ENCODE measurements at places on chromosomes 12 and 14.
A peak's percentile ranks its signal among the peaks of the same experiment; 100 is the strongest.

DNA sequence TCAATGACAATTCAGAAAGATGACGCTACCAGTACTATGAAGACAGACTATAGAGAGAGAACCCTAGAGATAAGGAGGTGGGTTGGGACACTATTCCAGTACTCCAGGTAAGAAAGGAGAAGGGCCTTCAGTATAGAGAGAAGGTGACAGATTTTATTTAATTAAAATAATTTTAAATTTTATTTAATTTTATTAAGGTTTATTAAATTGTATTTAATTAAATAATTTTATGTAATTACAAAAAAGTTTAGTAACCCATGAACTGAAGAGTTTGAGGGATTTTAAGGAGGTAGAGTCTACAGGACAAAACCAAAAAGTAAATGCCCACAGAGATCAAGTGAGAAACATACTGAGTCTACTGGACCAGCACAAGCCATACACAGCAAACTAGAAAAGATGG lies 20.3 kb downstream of the TMED10 start:
- DNase-seq = no peak

DNA sequence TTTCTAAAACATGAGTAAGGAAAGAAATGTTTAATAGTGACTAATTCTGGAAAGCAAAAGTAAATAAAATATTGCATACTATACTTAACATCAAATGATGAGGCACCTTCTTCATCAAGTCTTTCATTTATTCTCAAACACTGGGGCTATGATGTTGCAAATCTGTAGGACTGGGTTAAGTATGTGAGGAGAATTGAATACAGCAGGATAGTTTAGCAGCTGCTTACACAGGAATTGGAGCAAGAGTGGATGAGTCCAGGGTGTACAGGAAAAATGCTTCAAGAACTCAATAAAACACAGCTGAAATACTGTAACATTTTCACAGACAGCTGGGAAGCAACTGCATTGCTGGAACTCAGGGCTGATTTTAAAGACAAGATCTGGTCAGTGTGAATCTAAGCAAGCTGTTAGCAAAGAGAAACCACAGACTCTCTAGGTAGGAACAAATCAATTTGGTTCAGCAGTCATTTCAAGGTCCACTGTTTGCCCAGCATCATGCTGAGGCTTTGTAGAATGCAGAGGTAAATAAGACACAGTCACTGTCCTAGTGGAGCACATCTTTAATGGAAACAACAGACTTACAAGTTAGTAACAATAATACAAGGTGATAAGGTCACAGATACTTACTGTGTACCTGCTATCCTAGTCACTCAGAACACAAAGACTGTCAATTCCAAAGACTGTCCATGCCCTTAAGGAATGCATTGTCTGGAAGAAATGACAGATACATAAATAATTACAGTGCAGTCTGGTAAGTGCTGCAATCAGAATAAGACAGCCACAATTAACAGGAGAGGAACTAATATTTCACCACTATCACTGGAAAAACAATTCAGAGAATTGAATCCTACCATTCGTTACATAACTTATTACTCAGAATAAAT lies 96.8 kb upstream of the DACT1 start:
- no peak for DNase-seq

- no peak for DNase-seq
Observed at GRCh38 chr12:63083046-63083445, 68.0 kb downstream of the AVPR1A start.

GRCh38 chr12:52910248-52910883 lies 5.5 kb upstream of the KRT8 start:
- no peak for DNase-seq

GRCh38 chr14:20802341-20803084 lies at the start of gene RNASE1:
Gene RNASE1, minus strand, starts transcription at chr14:20802844. Its CDS starts 776 bp downstream, at chr14:20802068.
- peak; percentile 82 for DNase-seq

DNA sequence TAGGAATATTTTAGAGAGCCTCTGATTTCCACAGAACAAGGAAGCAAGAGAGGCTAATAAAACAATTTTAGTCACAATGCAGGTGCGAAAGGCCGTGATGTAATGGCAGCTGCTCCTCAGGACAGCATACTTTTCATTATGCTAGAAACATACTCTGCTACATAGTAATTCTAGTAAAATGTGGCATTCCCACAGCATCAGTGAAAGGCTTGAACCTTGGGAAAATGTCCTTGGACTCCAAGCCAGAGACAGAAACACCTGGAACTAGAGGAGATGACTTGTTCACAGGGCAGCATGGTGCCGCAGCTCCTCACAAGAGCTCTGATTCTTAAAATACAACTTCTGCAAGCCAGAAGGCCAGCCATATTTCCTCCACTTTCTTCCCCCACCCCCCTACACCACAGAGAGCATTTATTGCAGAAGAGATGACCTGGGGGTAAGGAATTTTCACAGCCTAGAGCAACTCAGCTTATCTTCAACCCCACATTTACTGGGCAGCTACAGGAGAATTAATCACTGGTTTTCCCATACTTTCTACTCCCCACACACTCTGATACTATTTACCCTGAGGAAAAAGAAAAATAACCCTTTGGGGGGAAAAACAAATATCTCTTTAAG lies 15.8 kb downstream of the ABCC9 start:
- DNase-seq = no peak

DNA sequence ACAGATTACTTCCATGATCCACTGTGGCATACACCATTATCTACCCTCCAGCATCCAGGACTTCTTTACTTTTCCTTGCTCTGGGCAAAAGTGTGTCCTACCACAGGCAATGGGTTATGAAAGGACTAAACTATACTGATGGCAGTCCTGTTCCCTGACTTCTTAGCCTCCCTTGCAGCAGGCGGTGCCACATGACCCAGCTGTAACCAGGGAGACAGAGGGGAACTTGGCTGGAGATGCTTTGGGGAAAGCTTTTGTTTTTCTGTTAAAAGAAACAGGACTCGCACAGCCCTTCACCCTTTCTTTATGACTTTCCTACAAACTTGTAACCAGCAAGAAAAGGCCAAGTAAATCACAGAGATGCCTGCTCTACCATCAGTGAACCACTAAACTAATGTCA lies 394.4 kb downstream of the PCNX1 start:
- DNase-seq = no peak

GRCh38 chr14:97543816-97544215 lies 746.6 kb downstream of the VRK1 start:
- DNase-seq = no peak

GRCh38 chr12:118455327-118455726 lies 79.0 kb downstream of the SUDS3 start:
- no peak for DNase-seq

GRCh38 chr14:101110729-101111619 lies 207.5 kb upstream of the RTL1 start:
- no peak for DNase-seq

DNA sequence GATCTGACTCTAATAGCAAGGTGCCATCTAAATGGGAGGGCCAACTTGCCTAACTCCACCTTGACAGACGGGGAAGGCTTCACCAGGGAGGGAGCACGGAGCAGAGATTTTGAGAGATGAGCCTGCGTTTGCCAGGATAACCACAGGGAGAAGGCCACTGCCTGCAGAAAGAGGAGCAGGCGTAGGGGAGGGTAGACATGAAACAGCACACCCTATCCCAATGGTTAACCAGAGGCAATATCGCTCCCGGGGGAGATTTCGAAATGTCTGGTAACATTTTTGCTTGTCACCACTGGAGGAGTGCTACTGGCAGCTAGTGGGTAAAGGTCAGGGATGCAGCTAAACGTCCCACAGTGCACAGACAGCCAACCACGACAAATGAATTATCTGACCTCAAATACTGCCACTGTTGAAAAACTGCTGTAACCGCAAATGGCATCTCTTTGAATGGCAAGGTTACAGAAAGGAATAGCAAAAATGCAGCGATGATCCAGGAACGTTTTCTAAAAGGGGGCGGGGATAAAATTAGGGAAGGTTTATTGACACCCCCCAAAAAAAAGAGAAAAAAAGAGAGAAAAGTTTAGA lies 126.0 kb upstream of the ATF7IP start:
- no peak for DNase-seq

- no peak for DNase-seq
Observed at GRCh38 chr14:55621391-55621790, 41.4 kb downstream of the KTN1 start.

GRCh38 chr14:35286003-35286600 lies 6.1 kb upstream of the PSMA6 start:
- no peak for DNase-seq

GRCh38 chr14:36485773-36486172 lies 34.3 kb downstream of the NKX2-1 start:
- DNase-seq = no peak

GRCh38 chr12:19181666-19182426 lies 52.3 kb downstream of the PLEKHA5 start:
- DNase-seq = peak; percentile 42

- DNase-seq = no peak
Observed at GRCh38 chr14:31106768-31107167, 80.6 kb upstream of the STRN3 start.
